ENCODE measurements at places on chromosomes 3 and 15. TPM values are rescaled to one million over a fixed set of nuclear protein-coding genes. Genes with fewer than 3 reads are reported as not detected.

DNA sequence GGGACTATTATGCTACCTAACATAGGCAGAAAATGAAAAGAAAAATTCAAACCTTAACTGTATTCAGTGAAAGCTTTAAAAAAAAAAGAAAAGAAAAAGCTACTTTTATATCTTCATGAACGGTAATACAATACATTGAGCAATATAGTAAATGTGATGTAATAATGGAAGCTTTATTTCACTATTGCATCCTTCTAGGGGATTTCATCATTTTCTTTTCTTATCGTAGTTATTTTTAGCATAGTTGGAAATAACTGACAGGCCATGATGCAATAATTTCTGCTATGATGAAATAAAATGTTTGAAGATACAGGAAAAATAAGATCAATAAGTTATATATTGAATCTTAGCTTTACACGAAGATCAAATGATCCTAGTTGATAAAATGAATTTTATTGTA is 40.3 kb upstream of the ZCWPW2 start:
- no peak for DNase-seq

Gene NR1I2
- not detected for total RNA-seq

DNA sequence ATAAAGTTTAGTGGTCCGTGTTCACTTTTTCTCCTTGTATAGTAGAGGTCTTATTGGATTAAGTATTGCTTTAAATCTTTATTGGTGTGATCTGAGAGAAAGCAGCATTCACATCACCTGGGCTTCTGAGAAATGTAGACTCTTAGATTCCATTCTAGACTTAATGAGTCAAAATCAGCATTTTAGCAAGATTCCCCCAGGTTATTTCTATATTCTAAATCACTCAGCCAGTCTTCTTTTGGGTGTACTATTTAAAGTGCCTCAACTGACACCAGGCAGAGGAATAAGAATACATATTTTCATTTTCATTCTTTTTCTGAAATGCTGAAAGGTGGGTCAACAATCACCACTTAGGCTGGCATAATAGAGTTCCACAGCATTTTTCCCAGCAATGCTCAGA is 481.7 kb downstream of the TUSC7 start:
- DNase-seq = no peak

Gene CLDN18
- total RNA-seq = not detected

- DNase-seq = no peak
Observed at GRCh38 chr15:47614360-47615011, 102.8 kb upstream of the SEMA6D start.

- no peak for DNase-seq
Observed at GRCh38 chr3:159620281-159620680, 368.4 kb upstream of the IL12A start.
